ENCODE measurements at places on chromosomes 6 and 20. TPM values are rescaled to one million over a fixed set of nuclear protein-coding genes. Genes with fewer than 3 reads are reported as not detected.

KCNB1 gene
- not detected for total RNA-seq

TEAD3 gene
- total RNA-seq, result 27.3 TPM

DNA sequence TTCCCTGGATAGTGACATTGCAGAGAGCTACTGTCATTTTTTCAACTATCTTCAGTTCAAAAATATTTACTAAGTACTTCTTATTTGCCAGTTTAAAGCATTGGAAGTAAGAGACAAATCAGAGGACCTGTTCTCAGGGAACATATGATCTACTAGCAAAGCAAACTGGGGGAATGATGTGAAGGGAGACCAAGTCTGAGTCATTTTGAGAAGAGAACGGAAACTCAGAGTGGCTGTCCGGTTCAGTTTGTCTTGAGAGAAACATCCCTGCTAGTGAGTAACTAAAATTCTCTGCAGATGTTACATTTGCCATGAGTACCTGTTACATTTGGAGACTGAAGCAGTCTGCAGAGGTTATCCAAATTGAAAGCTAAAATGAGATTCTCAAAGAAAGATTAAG is 118.3 kb downstream of the KCNQ5 start:
- H3K4me1 ChIP-seq, result no peaks in the 10 kb centered on the region

GRCh38 chr6:21666853-21667681 is 73.5 kb downstream of the SOX4 start:
- no peak for DNase-seq
- no peak overlapping the region for H3K4me3 ChIP-seq
- no peak overlapping the region for H3K27ac ChIP-seq
- H3K36me3 ChIP-seq, result peaks cover 26% of the 10 kb centered on the region

DNA sequence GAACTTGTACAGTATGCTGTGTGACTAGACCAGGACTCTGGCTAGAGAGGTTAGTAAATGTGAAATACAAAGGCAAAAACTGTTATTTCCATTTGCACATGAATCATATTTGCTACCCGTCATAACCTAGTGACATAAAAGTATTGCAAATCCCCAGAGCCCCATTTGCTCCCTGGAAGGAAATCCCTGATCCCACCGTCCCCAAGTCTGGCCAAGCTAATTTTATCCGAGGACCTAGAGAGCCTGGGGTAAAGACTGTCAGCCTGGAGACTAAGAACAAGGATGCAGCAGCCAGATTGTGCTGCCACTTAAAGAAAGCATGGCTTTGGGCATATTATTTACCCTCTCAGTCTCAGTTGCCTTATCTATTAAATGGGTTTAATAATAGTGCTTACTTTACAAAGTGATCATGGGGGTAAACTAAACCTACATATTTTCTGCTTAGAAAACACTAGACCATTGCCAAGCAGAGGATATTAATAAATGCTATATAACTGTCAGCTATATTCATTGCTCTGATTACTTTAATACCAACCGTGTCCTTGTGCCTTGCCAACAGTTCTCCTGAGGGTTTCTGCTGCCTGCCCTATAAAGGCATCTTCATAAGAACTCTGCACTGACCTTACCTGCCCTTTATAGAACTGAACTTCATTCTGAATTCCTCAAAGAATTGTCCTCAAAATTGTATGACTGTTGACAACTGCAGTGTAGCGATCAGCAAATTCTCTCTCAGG is 16.9 kb upstream of the TNFAIP3 start:
- peaks cover 21% of the 10 kb centered on the region for H3K4me1 ChIP-seq
- H3K4me3 ChIP-seq, result no peak overlapping the region
- no peaks in the 10 kb centered on the region for H3K27me3 ChIP-seq
